Fibroblast of gingiva (primary cell): ENCODE measurements at places on chromosomes 2 and 18.

DNA sequence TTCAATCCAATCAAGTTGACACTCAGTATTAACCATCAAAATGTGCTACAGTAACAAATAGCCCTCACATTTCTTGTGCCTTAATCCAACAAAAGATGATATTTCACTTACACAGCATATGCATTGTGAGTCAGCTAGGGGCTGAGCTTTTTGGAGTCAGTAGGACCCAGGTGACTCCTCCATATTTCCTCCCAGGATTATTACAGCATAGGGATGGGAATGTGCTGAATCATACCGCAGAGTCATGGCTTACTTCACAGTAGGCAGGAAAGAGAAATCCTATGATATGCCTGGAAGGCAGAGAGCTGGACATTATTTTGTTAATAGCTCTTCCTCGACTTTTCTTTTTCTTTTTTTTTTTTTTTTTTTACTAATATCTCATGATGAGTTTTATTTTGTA is 153.3 kb downstream of the TMEM182 start:
- DNase-seq = peak; percentile 10

DNA sequence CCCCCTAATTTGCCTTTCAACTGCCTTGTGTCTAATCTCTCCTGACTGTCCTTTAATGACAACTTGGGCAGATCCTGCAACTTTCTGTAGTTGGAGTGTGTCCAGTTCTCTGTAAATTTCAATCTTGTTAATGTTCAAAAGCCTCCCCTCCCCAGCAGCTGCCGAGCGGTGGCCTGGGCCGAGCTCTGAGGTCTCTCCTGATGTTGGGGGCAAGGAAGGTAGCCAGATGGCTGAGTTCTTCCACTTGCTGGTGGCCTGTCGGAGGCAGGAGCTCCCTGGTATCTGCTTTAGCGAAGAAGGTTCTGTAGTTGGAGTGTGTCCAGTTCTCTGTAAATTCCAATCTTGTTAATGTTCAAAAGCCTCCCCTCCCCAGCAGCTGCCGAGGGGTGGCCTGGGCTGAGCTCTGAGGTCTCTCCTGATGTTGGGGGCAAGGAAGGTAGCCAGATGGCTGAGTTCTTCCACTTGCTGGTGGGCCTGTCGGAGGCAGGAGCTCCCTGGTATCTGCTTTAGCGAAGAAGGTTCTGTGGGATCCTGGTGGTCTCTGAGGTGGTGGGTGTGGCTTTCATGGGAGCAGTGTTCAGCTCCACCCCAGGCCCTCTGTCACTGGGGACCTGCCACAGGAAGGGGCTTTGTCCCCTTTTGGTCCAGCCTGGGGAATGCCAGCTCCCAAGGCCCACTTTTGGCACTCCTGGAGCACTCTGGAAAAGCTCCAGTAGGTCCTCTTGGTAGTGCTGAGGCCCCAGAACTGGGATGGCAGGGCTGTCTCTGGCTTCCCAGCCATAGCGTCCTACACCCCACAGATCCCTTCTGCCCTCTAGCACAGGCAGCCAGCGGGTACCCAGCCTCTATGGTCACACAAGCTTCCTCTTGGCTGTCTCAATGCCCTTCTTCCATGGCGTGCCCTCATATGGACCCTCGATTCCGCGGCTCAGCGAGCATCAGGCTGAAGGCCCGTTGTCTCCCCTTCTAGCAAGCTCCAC is 211.9 kb downstream of the ALPK2 start:
- peak; percentile 33 for DNase-seq

- no peak for DNase-seq
Observed at GRCh38 chr2:23690421-23691105, 236.4 kb downstream of the ATAD2B start.

DNA sequence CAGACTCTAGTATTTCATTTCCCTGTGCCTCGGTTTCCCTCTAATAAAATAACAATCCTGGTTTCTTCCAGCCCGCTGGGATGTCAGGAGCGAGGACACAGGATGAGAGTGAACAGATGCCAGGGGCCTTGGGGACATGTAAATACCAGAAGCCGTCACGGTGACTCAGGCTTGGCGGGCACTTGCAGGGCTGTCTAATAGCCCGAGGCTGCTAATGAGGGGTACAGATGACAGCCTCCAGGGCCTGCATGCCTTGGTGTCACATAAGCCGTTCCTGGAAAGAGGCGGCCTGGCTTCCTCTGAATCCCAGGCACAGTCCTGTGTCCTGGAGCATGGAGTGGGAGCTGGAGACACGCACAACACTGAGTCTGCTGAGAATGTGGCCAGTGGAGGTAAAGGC is 28.2 kb downstream of the HS1BP3 start:
- no peak for DNase-seq

- no peak for DNase-seq
Observed at GRCh38 chr2:176413786-176414185, 144.5 kb downstream of the MTX2 start.

DNA sequence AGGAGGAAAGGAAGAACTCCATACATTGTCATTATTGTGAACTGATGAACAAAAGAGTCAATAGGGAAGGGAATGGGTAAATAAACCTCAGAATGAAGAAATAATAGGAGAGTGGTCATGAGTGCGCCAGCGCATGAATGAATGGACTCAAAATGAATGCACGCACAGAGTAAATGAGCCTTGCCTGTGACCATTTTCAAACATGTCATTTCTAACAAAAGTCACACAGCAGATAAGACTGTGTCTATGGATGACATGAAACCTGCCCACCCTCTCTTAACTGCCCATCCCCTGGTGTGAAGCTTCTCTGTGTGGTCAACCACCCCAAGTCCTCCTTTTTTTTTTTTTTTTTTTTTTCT is 121.1 kb upstream of the TEX51 start:
- no peak for DNase-seq

DNA sequence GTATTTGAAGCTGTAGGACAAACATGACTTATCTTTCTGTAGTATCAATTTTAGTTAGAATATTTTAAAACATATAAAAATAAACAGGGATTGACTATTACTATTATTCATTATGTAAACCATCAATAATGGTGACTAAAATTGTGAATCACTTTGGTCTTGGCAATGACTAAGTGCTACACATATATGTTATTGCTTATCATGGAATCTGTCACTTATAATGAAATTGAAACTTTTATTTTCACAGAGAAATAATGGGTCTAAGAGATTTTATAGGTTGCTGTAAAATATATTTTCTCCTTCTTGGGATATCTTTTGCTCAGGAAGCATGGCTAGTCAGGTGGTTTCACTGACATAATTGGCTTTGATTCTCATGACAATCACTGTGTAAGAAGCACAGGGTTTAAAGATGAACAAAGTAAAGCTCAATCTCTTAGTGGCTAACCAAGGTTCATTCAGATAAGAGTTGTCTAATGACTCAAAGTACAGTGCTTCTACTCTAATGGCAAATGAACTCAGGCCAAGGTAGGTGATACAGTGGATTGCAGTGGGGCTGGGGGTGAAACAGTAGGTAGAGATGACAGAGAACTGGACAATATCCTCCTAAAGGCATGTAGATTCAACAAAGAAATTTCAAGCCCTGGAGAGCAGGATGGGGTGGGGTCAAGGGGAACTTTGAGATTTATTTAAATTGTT is 98.6 kb upstream of the FANCL start:
- no peak for DNase-seq

DNA sequence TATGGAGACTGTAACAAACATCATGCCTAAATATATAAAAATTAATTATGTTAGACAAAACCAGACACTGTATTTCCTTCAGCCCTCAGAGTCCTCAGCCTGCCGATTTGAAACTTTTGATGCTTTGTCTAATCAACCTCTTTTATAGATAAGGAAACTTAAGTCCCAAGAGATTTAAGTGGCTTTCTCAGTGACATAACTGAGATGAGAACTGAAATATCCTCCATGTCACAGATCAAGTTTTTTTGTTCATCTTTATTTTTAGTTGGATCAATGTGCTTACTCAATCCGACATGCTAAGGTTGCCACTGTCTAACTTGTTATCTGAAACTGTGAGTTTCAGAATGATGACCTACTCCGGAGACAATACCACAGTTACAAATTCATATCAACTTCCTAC is 72.3 kb downstream of the BARD1 start:
- DNase-seq = no peak

GRCh38 chr2:113926314-113926713 is 36.4 kb downstream of the ACTR3 start:
- no peak for DNase-seq

- no peak for DNase-seq
Observed at GRCh38 chr2:26298286-26298637, 47.7 kb upstream of the SELENOI start.

DNA sequence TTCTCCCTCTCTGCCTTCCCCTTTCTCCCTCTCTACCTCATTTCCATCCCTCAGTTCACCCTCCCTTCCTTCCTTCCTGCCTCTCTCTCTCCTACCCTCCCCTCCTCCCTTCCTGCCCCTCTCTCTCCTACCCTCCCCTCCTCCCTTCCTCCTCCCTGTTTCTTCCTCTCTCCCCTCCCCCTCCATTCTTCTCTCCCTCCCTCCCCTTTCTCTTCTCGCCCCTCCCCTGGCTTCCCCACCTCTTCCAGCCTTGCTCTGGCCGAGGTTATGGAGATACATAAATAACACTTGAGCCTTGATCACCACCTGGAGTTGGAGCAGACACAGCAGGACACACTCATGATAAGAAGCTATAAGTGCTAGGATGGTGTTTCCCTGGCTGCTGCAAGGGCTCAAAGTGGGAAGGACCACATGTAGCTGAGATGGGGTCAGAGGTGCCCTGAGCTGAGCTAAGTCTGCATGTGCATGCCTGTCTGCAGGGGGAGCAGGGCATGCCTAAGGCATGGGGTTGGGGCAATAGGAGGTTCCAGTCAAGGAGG is 326.1 kb upstream of the HS6ST1 start:
- DNase-seq = no peak

DNA sequence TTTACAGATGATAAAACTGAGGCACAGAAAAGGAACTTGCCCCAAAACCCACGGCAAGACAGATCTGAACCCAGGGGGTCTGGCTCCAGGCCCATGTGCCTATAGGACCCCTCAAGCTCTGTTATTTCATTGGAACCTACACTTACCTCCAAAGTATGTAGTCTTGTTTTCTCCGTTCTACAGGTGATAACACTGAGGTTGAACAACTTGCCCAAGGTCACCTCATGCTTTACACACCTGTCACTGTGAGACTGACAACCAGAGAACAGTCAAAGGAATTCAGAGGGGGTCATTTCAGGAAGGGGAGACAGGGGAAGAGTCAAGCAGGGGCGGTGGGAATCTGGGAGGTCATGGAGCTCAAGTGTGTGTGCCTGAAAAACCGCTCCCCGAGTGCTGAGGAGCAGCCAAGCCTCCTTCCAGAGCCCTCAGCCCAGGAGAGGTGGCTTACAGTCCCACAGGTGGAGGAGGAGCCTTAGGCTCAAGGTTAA is 47.7 kb downstream of the SERTAD2 start:
- no peak for DNase-seq
